ENCODE measurements at places on chromosomes 4 and X.
A peak's percentile ranks its signal among the peaks of the same experiment; 100 is the strongest.

- no peak for DNase-seq
These were observed 36.2 kb upstream of the ATP6AP2 start for GRCh38 chrX:40544343-40545266.

GRCh38 chr4:154631828-154632227 lies 19.4 kb upstream of the FGG start:
- DNase-seq, result no peak

GRCh38 chrX:105515561-105515960 lies 295.1 kb upstream of the TEX13A start:
- no peak for DNase-seq

GRCh38 chr4:8729408-8730149 lies 137.0 kb downstream of the CPZ start:
- DNase-seq, result no peak

DNA sequence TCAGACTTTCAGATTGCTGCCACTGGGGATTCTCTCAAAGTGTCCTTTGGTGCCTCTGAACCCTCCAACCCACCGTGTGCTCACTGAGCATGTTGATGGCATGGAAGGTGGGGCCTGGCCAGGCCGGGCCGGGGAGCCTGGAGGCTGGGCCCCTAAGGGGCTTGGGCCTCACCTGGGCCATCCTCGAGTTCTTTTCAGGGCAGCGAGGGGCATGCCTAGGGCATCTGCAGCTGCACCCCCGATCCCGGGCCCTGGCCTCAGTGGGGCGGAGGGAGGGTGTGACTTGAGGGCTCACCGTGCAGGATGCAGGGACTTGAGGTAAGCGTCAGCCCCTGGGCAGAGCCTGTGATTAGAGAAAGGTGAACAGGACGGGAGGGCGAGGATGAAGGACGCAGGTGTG lies 1.6 kb upstream of the SH3TC1 start:
- DNase-seq, result no peak

- DNase-seq, result no peak
These were observed 399.6 kb upstream of the CT83 start for GRCh38 chrX:116862340-116862739.

DNA sequence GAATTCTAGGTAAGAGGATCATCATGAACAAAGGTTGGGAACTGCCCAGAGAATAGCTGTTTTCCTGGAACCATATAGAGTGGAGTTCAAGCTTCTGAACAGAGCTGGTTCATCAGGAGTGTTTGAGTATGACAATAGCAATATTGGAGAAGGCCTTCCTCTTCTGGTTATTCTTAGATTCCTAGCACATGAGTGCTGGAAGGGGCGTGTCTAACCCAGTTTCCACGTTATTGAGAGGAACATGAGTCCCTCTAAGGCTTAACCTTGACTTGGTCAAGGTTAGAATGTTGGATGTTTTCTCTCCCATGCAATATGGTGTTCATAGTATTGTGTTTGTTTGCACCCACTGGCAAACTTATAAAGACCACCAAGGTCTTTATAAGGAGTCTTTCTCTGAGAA lies 101.3 kb downstream of the TSPAN7 start:
- no peak for DNase-seq

DNA sequence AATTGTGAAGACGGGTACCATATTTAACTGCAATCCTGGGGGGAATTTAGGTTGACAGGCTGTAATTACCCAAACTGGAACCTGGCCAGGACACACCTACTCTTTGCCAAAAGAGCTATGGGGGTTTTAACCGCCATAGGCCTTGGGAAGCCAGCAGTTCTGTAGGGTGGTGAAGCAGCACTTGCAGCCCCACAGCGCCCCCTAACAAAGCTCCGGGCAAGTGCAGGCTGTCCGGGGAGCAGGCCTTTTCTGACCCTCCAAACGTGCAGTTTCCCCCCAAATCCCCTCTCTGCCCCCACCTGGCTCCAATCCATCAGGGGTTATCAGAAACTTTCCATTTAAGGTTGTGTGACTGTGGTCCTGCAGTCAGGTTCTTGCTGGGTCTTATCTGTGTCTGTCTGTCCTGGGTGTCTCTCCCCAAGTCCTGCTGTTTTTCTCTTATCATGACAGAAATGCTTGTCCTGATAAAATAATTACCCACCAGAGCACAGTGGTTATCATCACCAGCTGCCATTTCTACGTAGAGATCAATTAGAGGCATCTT lies 350.9 kb downstream of the MID1IP1 start:
- DNase-seq, result no peak

DNA sequence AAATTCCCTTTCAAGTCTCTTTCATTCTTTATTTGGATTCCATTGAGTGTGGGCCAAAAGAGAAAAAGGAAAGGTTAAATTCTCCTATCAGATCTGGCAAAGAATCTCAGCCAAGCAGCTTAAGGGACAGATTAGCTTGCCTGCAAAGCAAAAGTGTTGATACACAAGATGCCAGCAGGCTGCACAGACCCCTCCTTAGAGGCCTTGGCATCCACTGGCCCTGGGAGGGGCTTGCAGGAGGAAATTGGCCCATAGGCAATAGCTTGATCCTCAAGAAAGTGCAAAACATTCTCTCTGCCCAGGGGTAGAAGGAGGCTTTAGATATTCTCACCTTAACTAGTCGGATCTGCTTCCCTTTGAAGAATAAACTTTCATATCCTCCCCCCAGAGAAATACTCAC lies 300.4 kb upstream of the CPEB2 start:
- peak; percentile 86 for DNase-seq

- no peak for DNase-seq
These were observed 3.4 kb downstream of the CD38 start for GRCh38 chr4:15781427-15782095.

DNA sequence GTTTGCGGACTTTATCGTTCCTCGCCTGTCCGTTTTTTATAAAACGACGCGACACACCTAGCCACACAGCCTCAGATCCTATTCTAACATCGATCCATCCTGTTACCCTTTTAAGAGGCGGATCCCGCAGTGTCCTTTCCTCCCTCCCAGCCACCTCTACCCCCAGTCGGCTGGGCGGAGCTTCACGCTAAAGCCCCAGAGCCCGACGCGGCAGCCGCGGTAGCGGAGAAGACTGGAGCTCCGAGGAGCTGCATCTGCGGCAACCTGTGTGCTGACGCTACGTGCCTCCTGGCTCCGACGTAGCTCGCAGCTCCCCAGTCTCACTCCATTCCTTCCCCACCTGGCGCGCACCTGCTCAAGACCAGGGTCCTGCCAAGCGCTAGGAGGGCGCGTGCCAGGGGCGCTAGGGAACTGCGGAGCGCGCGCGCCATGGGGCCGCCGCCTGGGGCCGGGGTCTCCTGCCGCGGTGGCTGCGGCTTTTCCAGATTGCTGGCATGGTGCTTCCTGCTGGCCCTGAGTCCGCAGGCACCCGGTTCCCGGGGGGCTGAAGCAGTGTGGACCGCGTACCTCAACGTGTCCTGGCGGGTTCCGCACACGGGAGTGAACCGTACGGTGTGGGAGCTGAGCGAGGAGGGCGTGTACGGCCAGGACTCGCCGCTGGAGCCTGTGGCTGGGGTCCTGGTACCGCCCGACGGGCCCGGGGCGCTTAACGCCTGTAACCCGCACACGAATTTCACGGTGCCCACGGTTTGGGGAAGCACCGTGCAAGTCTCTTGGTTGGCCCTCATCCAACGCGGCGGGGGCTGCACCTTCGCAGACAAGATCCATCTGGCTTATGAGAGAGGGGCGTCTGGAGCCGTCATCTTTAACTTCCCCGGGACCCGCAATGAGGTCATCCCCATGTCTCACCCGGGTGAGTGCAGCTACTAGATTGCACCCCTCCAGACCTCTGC lies at the start of gene RNF128:
Gene RNF128 (plus strand): TSS at position 217 of the 953 bp plus-strand sequence. CDS start 213 bp downstream, at position 430.
- no peak for DNase-seq
